Midbrain (tissue), 1 donor: ENCODE measurements at places on chromosomes 7 and 10.

GRCh38 chr10:42743697-42744096, 38.9 kb upstream of the BMS1 start:
- no peak for DNase-seq

DNA sequence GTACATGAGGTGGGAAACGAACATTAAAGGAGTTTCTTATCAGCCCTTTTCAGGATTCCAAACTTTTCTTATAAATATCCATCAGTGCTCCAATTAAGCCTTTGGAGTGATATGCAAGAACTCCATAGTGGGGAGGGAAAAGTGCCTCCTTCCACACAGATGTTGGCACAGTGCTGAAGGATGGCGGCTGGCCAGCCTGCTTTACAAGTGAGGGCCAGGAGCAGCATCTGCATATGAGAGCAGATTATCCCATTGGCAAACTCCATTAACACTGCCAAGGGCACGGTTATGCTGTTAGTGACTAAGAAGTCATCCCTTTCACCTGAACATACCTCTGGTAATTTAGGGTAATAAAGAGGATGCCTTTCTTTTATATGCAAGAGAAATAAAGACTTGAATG, 543.1 kb downstream of the CNTNAP2 start:
- no peak for DNase-seq

DNA sequence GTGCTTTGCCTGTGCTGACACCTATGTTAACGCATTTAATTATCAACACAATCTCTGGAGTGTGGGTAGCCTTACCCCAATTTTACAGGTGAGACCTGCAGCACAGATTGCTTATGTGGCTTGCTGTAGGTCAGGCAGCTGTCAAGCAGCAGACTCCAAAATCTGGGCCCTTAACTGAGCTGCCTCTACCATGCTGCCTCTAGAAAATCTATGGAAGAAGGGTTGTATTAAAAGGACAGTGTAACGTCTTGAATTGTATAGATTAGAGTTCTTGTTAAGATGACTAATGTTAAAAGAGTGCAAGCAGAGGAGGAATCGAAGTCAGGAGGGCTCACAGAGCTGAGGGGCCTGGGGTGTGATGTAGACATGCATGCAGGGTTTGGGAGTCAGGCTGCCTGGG, 1.2 kb upstream of the PON3 start:
- DNase-seq = no peak

- DNase-seq = no peak
Measured at GRCh38 chr7:95691464-95691863, 80.9 kb upstream of the DYNC1I1 start.

- DNase-seq = no peak
Measured at GRCh38 chr10:1571587-1572237, 165.6 kb downstream of the ADARB2 start.

DNA sequence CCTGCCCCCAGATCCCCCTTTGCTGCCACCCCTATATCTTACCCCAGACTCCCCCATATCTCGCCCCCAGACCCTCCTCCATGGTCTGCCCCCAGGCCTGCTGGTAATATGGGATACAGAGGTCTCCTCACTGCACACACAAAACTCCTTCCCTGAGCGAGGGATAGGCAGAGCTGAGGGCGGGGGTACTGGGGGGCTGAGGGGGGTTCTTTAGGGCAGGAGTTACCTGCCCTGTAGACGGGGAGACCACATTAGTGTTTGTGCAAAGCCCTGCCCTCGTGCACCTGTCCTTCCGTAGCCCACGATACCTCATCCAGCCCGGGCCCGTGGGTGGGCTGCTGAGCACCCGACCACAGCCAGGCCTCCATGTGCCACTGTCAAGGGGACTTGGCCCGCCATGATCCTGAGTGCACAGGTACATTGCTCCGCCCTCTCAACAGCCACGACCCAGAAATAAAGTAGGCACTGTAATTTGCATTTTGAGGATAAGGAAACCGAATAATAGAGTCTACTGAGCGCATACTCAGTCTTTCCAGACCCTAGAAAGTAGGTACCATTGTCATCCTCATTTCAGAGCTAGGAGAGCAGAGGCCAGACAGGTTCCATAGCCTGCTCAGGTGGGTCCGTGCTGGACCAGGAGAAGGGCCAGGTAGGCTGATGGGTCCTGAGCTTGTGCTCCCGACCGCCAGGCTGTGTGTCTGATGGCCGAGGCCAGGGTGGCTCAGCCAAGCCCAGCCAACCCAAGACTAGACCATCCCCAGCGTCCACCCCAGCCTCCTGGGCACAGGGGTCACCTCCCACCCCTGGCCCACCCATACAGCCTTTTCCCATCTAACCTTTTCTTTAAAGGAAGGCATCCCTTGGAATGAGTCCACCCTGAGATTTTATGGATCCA, 115.2 kb downstream of the LHPP start:
- DNase-seq = no peak

GRCh38 chr10:6400331-6400730, 179.7 kb downstream of the PRKCQ start:
- no peak for DNase-seq

GRCh38 chr7:129394101-129394500, 40.1 kb upstream of the STRIP2 start:
- no peak for DNase-seq

DNA sequence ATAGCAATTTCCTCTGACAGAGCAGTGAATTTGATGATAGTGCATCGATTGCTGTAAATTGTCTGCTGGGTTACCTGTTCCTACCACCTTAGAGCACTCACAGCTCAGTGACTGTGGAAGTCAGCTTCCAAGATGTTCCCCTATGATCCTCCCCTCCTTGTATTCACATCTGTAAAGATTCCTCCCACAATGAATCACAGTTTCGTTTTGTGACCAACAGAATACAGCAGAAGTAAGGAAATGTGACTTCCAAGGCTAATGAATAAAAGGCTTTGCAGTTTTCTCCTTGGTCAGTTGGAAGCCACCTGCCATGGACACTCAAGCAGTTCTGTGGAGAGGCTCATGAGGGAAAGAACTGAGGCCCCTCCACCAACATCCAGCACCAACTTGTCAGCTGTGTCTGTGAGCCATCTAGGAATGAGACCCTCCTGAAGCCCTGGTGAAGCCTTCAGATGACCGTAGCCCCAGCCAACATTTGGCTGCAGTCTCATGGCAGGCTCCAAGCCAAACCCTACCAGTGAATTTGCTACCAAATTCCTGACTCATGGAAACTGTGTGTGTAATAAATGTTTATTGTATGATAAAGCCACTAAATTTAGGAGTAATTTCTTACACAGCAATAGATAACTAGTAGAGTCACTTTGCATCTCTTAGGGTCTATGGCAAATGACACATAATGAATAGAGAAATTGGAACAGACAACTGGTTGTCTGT, 309.5 kb upstream of the NPVF start:
- DNase-seq = no peak

DNA sequence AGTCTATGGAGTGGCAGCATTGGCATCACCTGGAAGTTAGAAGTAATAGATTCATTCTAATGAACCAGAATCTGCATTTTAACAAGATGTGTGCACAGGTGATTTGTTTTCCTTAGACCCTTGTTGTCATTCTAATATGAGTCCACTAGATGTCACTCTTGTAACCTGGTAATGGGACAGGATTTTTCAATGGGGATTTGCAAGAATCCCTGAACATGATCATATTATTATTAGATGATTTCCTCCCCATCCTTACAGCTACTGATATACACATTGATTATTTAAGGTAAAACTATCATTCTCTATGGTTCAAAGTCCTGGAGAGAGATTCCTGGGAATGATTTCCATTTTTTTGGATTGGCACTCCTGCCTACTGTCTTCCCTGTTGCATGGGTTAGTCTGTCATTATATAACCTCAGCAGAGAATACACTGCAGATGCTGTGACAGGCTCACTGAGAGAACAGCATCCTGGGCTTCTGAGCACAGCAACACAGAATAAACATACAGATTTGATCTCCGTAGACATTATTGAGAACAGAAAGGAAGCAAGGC, 194.9 kb downstream of the SUGCT start:
- DNase-seq = peak; percentile 46

DNA sequence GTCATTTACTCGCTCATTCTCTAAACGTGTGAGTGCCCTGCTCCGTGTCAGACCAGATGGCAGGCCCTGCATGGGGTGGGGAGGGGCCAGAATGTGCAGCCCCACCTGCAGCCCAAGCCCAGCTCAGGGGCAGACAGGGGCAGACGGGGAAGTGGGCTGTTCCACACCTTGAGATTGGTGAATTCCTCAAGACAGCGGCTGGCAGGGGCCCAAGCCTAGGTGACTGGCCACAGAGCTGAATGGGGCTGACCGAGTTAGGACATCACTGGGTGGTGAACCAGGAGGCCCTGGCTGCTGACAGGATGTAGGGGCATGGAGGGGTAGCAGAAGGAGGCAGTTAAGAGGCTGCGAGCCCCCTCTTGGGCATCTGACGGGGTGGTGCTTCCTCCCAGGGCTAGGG, 79.1 kb downstream of the MGMT start:
- no peak for DNase-seq

DNA sequence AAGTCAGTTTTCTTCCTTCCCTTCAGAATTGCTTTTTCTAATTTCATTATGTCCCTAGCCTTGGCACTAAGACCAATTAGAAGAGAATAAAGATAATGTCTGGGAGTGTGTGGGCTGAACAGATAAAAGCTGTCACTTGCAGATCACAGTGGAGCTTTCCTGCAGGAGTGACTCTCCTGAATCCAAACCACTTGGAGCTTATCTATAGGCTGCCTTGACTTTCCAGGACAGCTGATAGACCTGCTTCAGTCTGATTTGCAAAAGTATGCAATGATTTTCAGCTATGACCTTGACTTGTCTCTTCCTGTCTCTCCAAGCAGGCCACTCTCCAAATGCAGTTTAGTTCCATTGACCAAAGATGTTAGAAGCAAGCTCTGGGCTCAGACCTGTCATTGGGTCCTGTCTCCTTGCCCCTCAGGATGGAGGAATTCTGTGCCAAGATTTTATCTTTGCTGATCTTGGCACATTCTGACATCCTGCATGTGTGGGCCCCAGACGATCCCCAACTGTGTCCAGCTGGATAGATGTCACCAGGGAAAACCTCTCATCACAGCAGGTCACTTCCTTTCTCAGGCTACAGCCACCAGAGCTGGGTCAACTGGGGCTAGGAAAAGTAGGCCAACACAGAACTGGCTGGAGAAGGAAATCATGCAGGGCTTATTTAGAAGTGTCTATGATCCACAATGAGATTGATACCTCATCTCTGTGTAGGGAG, 120.9 kb upstream of the ZNF438 start:
- no peak for DNase-seq

DNA sequence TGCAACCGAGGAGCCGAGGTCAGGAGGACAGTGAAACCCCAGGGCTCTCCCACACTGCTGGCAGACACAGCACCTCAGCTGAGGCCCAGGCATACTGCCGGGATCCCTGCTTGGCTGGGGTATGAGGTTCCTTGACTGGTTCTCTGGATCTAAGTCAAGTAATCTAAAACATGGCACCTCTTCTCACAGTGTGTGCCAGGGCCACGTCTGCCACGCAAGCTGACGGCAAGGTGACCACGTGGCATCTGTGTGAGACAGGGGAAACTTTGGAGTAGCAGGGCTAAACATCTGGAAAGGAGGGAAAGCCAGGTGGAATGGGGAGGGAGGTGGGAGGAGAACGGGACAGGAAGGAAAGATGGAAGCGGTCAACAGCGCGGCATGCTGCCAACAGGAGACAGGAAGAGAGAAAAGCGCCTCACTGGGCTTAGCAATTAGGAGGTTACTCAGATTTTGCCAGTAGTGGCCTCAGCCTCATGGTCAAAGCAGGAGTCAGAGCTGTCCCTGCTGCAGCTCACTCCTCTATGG, 103.7 kb downstream of the CXCL12 start:
- no peak for DNase-seq

GRCh38 chr10:5413012-5413938, 918 bp downstream of the NET1 start:
- peak; percentile 25 for DNase-seq

DNA sequence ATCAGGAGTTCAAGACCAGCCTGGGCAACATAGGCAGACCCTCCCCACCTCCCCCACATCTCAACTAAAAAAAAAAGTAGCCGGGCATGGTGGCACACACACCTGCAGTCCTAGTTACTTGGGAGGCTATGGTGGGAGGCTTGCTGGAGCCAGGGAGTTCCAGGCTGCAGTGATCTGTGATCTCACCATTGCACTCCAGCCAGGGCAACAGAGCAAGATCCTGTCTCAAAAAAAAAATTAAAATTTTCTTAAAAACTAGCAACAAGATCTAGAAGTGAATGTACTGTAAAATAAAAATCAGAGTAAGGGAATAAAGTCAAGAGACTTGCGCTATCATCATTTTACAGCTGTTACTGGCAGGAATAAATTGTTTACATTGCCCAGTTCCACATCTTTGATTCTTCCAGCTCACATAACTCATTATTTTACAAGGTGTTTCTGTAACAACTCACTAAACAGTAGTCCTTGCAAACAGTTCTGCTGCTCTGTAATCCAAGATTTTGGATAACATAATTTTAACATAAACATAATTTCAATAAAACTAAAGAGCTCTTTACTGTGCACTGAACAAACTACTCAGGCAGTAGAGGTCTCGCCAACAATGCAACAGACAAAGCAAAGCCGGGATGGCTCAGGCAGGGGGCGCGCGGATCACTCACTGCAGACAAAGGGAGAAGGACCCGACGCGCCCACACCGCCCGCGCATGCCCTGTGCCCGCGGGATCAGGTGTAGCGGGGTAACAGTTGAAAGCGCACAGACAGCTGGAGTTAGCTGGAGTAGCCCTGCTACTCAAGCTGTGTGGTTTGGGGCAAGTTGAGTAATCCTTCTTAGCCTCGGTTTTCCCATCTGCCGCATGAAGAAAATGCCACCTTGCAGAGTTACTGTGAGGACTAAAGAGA, 73.3 kb upstream of the NFE2L3 start:
- DNase-seq = peak; percentile 65

DNA sequence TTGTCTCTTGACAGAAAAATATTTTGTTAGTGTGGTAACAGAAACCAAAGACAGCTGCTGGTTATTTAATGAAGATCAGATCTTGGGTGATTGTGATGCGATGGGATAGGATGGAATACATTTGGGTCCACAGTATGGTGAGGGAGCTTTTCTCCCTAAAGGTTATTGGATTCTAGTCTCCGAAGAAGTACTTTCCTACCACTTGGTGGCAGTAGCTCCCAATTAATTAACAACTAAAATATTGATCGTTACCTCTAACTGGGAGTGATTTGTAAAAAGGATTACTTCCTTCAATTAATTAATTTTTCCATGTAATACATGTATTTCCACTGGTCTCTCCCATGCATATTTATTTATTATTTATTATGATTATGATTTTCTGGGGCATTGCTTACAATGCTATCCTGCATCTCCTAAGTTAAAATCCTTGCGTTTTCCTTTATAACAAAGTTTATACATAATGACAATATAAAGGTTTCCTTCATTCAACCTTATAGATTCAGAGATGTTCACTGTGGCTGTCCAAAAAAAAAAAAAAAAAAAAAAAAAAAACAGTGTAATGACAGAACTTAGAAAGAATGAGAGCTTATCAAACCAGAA, 25.6 kb downstream of the TMEM196 start:
- peak; percentile 20 for DNase-seq

- no peak for DNase-seq
Measured at GRCh38 chr7:133934262-133934976, 192.7 kb upstream of the LRGUK start.

- no peak for DNase-seq
Measured at GRCh38 chr10:120791316-120791715, 59.8 kb upstream of the WDR11 start.

- no peak for DNase-seq
Measured at GRCh38 chr7:133690740-133691139, 436.4 kb upstream of the LRGUK start.
